ENCODE measurements at places on chromosomes 7 and 10. TPM values are rescaled to one million over a fixed set of nuclear protein-coding genes. Genes with fewer than 3 reads are reported as not detected.

DNA sequence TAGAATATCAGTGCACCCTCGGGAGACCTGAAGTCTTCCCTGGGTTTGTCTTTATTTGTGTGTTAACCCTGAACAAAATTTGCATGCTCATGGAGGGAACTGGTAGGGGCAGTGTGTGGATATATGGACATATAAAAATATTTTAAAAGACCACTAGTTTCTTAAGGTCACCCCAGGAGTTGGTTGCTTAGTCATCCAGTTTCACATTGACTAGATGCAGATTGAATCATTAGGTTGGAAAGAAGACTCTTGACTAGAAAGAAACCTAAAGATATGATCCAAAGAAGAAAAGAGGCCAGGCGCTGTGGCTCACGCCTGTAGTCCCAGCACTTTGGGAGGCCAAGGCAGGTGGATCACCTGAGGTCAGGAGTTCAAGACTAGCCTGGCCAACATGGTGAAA is 137.1 kb downstream of the KAT6B start:
- no peak for DNase-seq

Gene NKX6-2
- not detected for total RNA-seq

- DNase-seq, result no peak
Observed at GRCh38 chr10:86165666-86166065, 200.9 kb downstream of the GRID1 start.

DNA sequence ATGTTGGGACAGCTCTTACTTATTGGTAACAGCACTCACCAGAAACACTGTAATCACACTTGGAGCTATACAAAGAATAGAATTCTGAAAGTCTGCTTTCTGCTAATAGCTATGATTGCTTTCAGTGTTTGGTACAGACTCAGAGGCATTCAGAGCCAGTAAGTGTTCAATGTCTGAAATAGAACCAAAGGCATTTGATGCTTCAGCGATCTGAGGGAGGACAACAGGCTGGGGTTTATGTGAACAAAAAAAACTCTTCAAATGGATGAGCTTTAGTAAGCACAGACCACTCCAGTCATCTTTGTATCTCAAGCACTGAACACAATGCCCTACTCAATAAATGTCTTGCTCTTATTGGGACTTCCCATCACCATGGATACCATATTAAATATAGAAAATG is 322.8 kb upstream of the GRM3 start:
- DNase-seq, result no peak

- DNase-seq, result no peak
Observed at GRCh38 chr7:38220452-38220851, 42.4 kb downstream of the STARD3NL start.

- peak; percentile 92 for DNase-seq
Observed at GRCh38 chr10:80453842-80454512, at the start of gene TSPAN14. TSS of gene TSPAN14 (plus strand) at chr10:80454310. CDS start at chr10:80489234, 34,924 bp downstream.

DNA sequence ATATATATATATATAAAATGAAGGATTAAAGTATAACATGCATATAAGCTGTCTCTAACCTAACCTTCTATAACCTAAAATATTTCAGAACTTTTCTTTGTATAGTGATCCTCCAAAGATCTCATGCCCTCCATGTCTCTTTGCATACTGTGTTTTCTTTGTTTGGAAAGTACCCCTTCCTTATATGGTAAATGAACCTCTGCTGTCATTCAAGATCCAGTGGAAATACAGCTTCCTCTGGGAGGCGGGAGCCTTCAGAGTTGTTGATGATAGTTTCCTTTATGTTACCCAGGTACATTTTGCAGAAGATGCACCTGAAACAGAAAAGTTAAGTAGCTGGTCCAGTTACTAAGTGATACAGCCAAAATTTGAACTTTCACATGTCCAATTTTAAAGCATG is 233.3 kb upstream of the FOXP2 start:
- DNase-seq, result no peak

DNA sequence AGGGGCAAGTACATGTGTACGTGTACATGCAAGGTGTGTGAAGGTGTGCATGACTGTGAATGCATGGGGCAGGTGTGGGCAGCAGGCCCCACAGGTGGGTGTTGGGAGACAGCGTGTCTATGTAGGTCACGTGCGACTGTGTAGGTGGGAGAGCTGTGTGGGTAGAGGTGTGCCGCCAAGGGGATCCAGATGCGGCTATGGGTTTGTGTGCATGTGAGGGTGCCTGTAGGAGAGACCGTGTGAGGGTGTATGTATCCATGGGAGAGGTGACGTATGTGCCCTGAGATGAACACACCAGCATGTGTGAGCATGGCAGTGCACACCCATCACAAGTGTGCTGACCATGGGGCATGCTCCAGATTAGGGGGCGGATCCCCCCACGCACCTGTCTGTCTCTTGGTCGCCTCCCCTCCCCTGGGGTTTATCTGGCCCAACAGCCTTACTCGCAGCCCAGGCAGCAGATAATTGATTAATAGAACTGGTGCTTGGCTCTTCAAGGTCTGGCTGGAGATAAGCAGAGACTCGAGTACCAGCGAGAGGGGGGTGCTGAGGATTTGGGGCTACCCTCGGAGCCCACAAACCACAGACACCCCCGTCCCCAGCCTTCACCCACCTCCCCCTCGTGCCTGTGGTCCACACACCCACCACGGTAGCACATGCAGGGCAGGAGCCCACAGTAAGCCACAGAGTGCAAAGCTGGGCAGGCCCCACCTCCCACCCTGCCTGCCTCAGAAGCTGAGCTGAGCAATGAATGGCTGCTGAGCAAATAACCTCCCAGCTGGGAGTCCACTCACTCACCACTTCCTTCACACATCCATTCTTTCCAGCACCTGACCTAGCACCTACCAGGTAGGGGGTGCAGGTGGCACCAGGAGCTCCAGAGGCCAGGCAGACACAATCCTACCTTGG is 41.4 kb upstream of the ZMIZ1 start:
- DNase-seq, result no peak

Gene EN2
- total RNA-seq, result not detected

Gene AGBL3
- total RNA-seq, result 1.9 TPM

DNA sequence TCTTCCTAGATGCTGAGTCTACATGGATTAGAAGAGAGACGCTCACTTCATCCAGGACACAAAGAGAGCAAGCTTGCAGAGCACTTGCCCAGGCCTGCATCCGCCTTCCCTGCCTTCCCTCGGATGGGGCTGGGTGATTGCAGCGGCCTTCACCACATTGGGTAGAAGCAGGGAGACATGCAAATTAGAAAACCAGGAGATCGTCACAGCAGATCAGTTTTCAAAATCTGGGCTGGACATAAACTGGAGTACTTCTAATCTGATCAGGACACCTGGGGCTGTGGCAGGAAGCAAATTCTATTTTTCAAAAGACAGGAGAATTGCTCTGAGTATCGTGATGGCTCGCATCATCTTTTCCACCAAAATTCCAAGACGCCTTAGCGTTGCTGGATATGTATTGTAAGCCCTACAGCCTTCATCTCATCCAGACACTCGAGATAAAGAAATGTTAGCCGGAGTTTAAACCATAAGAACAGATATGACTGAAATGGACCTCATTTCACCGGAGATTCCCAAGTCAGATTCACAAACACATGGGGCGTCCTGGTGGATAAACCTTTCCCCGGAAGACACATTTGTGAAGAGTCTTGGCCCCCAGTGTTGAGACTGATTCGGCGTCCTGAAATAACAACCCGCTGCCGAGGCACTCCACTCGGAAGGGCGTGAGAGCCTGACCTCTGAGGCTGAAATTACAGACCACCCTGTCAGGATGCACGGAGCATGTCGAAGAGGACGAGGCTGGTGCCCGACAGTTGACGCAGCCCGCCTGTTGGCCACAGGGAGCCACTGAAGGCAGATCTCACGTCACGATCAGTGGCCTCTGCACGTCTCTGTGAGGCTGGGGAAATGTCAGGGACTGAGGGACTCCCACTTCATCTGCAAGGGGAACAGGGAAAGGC is 91.2 kb upstream of the PARD3 start:
- DNase-seq, result peak; percentile 10

Gene SPDYE2B
- total RNA-seq, result not detected

Gene ANKIB1
- 34.7 TPM for total RNA-seq
